ENCODE measurements at places on chromosomes 13 and 19. TPM values are rescaled to one million over a fixed set of nuclear protein-coding genes. Genes with fewer than 3 reads are reported as not detected.
A peak's percentile ranks its signal among the peaks of the same experiment; 100 is the strongest.

CHERP gene
- 47.3 TPM for total RNA-seq

MAP4K1 gene
- 8.2 TPM for total RNA-seq

GRCh38 chr13:49935171-49936074 is 717 bp downstream of the SPRYD7 start:
- peak; percentile 29 for DNase-seq

DNA sequence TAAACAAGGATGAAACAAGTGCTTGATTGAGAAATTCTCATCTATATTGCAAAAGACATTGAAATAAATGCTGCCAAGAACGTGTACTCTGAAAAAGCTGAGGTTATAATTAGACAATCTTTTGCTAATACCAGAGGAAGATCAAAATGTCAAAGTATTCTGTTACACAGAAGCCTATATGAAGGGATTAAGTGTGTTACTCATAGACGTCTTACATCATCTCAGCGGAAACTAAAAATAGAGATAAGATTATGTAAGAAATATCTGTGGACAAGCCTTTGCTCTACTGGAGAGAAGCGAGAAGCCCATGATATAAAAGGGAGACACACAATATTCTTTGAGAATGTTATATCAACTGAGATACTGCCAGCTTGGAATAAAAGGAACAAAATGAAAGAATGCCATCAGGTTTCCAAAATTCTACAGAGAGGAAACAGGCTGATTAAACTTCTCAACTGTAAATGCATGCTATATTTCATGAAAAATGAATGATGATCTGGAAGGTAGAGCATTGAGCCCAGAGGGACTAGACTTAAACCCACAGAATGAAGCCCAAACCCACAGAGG is 699.0 kb downstream of the GPC5 start:
- DNase-seq: no peak

- no peak for DNase-seq
Measured at GRCh38 chr13:67619995-67620380, 389.9 kb upstream of the PCDH9 start.

GRCh38 chr19:49422407-49423070 is 702 bp downstream of the PTH2 start:
- no peak for DNase-seq
